CD14-positive monocyte (primary cell): ENCODE measurements at places on chromosomes 3 and 15.

DNA sequence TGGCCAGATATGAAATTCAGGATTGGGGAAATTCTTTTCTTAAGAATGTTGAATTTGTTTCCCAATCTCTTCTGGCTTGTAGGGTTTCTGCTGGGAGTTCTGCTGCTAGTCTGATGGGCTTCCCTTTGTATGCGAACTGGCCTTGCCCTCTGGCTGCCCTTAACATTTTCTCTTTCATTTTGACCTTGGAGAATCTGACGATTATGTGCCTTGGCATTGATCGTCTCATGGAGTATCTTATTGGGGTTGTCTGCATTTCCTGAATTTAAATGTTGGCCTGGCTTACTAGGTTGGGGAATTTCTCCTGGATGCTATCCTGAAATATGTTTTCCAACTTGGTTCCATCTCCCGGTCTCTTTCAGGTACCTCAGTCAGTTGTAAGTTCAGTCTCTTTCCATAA, 152.2 kb downstream of the CFAP20DC start:
- DNase-seq, result no peak

DNA sequence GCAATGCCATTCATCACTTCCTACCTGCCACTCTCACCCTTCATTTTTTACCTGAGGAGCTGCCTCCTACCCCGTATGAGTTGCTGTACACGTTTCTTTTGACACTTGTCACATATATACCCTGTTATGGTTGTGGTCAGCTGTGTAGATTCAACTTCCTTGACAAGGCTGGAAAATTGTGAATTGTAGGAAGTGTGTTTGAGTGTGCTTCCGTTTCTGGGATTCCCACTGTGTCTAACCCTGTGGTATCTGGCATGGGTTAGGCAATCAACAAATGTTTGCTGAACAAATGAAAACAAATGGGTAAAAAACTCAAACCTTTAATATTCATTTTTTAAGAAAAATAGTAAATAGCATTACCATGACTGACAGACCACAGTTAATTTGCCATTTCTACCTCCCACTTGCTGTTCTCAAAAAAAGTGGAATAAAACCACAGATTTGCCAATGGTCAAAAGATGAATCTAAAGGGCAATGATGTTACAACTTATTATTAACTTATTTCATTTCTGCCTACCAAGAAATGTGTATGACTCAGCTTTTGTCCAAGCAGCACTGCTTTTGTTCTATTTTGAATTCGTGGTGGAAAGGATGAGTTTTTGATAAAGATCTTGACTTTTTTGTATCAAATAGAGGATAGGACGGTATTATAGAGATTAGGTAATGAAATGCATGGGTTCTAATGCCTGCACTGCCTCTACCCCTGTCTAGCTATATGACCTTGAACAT, 404.6 kb downstream of the LPP start:
- DNase-seq, result peak; percentile 86

DNA sequence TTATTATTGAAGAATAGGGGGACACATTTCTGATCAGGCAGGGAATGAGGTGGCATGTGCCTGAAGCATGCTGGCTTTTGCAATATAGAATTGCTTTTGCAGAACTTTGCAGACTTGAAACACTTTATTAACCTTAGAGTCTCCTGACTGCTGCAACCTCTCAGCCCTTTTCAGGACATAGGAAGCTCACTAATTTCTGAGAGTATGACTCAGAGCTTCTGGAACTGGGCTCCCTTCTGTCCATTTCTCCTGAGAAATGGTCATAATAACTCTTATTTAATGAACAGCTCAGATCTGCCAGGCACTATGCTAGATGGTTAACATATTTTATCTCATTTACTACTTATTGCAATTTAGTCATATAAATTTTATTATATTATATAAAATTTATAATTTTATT, 38.6 kb upstream of the DGKG start:
- no peak for DNase-seq

GRCh38 chr3:139917226-139917785, 17.7 kb upstream of the CLSTN2 start:
- no peak for DNase-seq

GRCh38 chr3:8846176-8846575, 76.8 kb upstream of the OXTR start:
- no peak for DNase-seq

GRCh38 chr3:78988324-78988723, 779.5 kb downstream of the ROBO1 start:
- DNase-seq, result no peak

DNA sequence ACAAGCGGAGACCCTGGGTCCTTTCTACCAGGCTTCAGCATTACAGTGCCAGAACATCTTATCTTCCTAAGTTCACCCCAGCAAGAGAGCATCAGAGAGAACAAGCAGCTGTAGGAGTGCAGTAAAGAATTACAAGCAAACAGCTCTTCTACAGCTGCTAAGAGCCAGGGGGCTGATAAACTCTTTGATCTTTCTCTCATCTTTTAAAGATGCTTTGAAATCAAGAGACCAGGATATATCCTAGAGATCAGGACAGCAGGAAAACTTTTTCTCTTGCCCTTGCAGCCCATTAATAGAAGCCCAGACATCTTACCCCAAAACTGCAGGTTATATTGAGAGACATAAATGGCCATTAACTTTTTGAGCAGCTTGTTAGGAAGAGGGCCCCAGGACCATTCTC, 198.1 kb downstream of the RSL24D1 start:
- DNase-seq, result no peak

- peak; percentile 55 for DNase-seq
Observed at GRCh38 chr3:44045476-44046275, 196.0 kb upstream of the TOPAZ1 start.

DNA sequence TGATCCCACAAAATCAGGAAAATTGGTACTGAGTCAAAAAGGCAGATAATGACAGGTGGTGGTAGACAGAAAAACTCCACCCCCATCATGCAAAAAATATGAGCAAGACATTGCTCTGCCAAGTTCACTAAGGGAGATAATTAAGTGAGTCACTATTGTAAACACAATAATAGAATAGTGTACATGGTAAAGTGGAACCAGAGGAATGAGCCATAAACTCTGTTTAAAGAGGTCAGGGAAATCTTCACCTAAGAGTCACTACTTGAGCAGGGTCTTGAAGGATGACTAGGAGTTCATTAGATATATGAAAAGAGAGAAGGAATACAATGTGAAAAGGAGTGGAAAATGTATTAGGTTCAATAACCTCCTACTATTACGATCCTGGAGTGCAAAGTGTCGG, 213.4 kb upstream of the PEX5L start:
- DNase-seq, result no peak
